ENCODE measurements at places on chromosomes 2 and 18. TPM values are rescaled to one million over a fixed set of nuclear protein-coding genes. Genes with fewer than 3 reads are reported as not detected.

GRCh38 chr18:35694808-35695207 lies 113.3 kb downstream of the GALNT1 start:
- DNase-seq, result no peak

The PSMA8 gene
- total RNA-seq, result not detected

GRCh38 chr2:19722531-19722971 lies 179.2 kb downstream of the TTC32 start:
- DNase-seq, result no peak

The FSHR gene
- not detected for total RNA-seq

- DNase-seq, result peak; percentile 90
Observed at GRCh38 chr2:193518041-193518817, 1323.5 kb upstream of the TMEFF2 start.

DNA sequence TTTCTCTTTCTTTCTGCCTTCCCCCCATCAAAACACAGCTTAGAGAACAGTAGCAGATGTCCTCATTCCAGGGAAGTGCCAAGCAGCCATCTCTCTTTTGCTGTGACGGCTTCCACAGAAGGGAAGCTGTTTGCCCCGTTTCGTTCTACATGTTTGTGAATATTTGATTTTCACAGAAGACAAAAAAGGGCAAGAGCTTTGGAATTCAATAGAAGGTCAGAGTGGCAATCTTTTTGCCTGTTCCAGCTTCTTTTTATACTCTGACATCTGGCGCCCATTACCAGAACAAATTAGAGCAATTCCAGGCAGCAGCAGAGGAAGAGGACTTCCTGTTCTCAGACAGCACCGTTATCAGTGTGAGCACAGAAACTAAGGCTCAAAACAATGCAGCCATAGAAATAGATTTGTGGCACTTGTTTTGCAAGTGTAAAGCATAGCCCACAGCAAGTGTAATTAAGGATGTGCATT lies 79.0 kb upstream of the CDH19 start:
- DNase-seq, result no peak

The AQP12B gene
- total RNA-seq, result not detected

- DNase-seq, result peak; percentile 40
Observed at GRCh38 chr2:56770490-56770889, 586.7 kb downstream of the CCDC85A start.

DNA sequence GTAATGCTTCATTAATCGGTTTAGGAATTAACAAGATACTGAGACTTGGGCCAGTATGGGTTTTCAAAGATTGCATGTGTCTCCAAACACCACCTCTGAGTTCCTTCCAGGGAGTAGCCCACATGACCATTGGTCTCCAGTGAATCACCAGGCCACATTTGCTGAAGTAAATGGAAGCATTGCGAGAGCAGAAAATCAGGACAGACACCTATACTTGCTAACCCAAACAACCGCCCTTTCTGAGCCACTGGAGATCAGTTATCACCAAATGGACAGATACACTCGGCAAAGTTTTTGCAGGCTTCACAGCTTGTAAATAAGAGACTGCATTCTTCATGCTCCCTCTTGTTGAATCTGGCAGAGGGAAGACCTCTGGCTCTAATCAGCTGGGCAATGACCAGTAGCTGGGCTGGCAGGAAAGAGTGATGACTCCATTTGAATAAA lies 40.9 kb downstream of the GATA6 start:
- no peak for DNase-seq

The SCN2A gene
- total RNA-seq, result 0.46 TPM

The UGT1A10 gene
- not detected for total RNA-seq

The CLEC4F gene
- total RNA-seq, result not detected

The RPRM gene
- total RNA-seq, result 1.4 TPM

The TRABD2A gene
- 2.0 TPM for total RNA-seq

The FKBP7 gene
- 4.2 TPM for total RNA-seq

GRCh38 chr2:30821960-30822359 lies 14.7 kb upstream of the CAPN13 start:
- no peak for DNase-seq

The CHN1 gene
- 9.2 TPM for total RNA-seq

The TNFRSF11A gene
- total RNA-seq, result 26.5 TPM

GRCh38 chr2:61340242-61340641 lies 130.6 kb downstream of the USP34 start:
- DNase-seq, result peak; percentile 48

- DNase-seq, result no peak
Observed at GRCh38 chr2:74304332-74305148, 38.7 kb downstream of the SLC4A5 start.

The PHLPP1 gene
- 14.1 TPM for total RNA-seq
